NB4 (cell line): ENCODE measurements at places on chromosomes 2 and 18.

DNA sequence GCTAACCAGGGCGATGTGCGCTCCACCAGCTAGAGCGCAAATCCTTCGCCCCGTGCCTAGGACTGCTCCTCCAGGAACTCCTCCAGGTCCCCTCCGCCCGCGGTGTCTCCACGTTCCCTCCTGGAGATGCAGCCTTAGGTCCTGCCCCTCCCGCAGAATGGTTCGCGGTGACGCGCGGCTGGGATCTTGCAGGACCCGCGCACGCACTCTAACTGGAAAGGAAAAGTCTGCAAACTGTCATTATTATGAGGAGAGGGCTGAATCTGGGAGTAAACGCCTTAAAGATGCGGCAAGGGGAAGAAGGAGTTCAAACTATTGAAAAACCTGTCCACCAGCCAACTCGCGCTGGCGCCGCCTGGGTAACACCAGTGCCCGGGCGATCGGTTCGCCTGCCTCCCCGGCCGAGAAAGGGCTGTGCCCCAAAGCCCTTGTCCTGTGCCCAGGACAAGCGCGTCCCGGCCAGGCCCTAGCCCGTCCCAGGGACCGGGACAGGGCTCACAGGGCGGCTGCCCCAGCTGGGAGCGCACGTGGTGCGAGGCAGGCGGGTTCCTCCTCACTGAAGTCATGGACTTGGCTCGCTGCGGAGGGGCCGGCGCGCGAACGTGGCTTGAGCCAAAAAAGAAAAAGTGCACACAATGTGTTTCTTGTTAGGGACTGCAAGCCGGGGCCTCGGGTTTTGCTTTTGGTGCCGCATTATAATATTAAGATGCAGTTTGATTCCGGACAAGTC lies 5.5 kb upstream of the ID2 start:
- DNase-seq, result no peak

DNA sequence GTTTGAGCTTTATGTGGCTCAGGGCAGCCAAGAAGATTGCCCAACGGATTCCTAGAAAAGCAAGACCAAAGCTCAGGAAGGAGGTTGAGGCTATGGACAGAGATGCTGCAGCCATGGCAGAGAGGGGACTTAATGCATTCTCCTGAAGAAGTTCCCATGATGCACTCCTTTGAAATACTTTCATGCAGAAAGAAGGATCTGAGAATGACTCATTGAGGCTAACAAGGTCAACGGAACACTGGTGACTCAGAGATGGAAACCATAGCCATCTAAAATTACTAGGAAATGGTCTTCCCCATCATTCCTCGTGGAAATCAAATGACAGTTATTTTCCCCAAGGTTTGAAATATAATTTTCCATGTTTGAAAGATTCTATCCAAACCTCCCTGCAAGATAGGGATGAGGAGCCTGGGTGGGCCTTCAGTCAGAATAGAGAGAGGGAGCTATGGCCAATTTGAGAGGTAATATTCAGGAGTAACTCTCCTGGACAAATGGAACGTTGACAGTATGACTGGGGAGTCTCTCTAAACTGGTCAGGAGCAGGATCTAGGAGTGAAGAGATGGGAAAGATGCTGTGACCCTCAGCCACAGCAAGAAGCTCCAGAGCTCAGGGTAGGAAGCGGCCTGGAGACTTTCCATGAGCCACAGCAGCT lies 63.0 kb downstream of the REEP1 start:
- DNase-seq, result peak; percentile 27

DNA sequence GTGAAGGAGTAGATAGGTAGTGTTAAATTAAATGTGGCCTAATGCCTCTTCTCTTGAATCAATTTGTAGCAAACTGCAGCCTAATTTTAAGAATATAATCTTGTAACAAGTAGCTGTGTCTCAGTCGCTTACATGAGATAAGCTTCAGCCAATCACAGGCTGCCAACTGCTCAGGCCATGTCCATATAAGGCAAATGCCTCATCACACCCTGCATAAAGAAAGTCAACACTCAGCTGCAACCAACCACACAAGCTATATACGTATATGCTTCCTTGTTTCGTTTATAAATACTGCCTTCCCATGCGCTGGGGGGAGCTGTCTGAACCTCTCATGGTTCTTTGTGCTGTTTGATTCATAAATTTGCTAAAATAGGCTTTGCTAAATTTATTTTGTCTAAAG lies 476.3 kb downstream of the TRIB2 start:
- peak; percentile 67 for DNase-seq

GRCh38 chr2:45605116-45605515 lies 6.0 kb downstream of the SRBD1 start:
- no peak for DNase-seq

DNA sequence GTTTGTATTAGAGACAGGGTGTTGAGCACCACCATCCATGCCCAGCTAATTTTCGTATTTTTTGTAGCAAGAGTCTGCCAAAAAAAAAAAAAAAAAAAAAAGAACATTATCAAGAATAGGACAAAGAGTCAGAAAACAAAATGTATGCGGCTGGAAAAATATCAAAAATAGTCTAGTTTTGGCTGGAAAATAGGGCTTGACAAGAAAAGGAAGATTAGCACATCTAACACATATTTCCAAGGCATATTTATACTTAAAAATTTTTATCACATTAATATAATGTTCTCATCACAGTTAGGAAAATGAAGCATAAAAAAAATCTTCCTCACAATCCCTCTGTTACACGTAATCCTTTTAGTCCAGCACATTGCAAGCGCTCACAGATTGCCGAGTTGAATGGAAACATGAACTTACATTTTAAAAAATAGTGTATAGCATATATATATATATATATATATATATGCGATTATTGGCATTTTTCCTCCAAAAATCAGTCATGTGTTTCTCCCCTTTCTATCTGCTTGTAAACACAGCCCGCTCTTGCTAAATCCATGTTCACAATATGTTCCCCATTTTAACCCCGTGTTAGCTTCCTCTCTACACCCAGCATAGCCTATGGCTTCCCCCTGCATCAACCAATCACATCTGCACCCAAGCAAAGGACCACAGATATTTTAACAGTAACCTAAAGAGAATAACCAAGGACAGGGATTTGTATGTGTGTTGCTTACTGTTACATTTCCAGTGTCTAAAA lies 183.0 kb downstream of the AFF3 start:
- peak; percentile 12 for DNase-seq

- no peak for DNase-seq
Measured at GRCh38 chr2:118505436-118505835, 342.0 kb downstream of the EN1 start.

GRCh38 chr2:46010925-46011490 lies 286.2 kb upstream of the EPAS1 start:
- peak; percentile 54 for DNase-seq

DNA sequence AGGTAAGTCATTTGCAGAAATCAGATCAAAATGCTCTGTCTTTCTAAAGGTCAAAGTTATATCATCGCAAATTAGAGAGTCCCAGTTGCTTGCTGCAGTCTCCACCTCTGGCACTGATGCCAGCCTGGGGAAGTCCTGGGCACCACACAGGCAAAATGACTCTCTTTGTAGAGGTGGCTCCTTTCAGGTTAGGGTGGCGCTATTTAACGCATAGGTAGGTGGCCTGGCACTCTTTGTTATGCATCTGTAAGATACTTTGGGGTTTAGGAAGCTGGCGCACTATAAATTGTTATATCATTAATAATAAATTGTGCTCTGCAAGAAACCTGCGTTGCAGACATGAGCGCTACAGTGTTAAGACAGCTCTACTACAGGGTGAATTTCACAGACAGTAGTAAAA lies 268.5 kb downstream of the ICOS start:
- DNase-seq, result no peak

DNA sequence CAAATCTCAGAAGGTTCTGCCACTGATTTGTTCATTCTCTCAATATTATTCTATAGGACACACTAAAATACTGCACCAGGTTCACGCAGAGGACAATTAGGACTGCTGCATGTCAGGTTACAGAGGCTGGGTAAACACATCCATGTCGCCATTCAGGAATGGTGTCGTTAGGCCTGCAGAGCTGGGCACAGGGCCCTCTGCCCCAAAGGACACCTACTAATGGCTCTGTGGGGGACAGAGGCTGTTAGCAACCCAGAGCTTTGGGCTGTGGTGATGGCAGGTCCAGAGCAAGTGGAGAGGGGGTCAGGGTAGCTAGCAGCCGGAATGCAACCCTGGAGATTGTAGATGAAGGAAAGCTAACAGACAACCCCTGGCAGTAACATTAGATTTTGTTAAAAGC lies 115.9 kb downstream of the TTC32 start:
- no peak for DNase-seq

DNA sequence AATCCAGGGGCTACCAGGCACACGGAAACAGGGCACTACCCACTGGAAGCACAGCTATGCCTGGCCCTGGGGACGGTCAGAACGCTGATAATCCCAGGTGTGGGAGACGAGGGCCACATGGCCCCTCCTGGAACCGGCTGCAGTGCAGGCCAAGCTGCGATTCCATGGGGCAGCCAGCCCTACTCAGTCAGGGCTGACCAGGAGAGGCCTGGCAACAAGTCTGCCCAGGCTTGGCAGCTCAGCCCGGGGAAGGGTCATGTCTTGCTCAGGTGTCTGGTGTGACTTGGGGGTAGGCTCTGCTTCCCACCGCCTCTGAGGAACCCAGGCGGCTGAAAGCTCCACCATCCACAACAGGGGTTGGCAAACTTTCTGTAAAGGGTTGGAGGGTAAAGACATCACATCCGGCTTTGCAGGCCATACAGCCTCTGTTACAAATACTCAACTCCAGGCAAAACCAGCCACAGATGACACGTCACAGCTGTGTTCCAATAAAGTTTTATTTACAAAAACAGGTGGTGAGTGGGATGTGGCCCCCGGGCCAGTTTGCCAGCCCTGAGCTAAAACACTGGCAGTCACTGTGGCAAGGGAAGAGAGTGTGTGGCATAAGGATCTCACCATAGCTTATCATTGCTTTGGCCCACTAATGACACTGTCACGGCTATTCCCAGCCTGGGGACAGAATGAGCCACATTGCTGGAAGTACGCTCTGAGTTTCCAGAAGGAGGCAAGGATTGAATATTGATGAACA lies 85.2 kb downstream of the NDUFA10 start:
- no peak for DNase-seq

- no peak for DNase-seq
Measured at GRCh38 chr2:96950381-96951124, 35.8 kb downstream of the FAM178B start.

- no peak for DNase-seq
Measured at GRCh38 chr2:187462839-187463238, 14.8 kb upstream of the CALCRL start.

DNA sequence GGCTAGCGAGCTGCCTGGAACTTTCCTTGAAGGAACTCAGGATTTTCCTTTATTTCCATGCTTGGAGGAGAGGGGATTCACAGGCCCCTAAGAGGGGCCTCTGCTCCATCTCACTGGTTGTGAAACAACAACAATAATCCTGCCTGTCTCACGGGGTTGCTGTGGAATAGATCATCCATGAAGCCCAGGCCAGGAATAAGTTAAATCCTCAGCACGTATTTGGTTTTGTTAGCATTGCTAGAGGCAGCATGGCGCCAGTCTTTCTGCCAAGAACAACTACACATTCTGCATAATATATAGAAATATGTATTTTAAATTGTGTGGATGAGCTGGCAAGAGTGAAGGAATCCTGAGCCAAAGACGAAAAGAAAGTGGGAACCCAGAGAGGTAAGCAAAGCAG lies 80.8 kb upstream of the L3MBTL4 start:
- DNase-seq, result no peak

GRCh38 chr2:218368150-218368528 lies 11.5 kb downstream of the CATIP start:
- no peak for DNase-seq

- DNase-seq, result no peak
Measured at GRCh38 chr2:58137221-58137620, 90.6 kb downstream of the VRK2 start.

- DNase-seq, result no peak
Measured at GRCh38 chr2:63058144-63058920, 7.7 kb downstream of the OTX1 start.

DNA sequence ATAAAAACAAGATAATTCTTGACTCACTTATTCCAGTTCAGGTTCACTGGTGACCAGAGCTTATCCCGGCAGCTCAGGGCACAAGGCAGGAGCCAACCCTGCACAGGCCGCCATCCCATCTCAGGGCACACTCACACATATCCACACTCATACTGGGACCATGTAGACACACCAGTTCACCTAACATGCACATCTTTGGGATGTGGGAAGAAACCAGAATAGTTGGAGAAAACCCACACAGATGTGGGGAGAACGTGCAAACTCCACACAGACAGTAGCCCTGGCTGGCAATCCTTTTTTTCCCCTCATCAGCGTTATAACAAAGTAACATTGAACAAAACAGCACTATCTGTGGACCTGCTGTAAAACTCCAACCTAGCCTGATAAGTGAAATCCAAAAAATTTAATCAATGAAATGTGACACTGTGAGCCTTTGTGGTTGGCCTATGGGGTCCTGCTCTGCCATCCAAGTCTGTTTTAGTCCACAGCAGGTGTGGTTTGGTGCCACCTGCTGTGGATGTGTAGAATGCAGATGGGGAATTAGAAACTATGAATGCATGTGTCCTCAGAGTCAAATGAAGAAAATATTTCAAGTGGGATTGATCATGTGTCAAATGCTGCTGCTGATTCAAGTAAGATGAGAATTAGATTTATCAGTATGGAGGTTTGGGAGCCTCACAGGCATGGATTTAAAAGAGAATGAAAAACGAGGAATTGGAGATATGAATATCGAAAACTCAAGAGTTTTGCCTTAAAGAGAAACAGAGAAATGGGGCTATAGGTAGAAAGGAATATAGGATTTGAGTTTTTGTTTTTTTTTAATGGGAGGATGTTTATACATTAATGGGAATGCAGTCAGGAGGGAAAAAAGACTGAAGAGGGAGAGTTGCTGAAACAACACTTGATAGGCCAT lies 47.0 kb downstream of the UGP2 start:
- DNase-seq, result peak; percentile 63

DNA sequence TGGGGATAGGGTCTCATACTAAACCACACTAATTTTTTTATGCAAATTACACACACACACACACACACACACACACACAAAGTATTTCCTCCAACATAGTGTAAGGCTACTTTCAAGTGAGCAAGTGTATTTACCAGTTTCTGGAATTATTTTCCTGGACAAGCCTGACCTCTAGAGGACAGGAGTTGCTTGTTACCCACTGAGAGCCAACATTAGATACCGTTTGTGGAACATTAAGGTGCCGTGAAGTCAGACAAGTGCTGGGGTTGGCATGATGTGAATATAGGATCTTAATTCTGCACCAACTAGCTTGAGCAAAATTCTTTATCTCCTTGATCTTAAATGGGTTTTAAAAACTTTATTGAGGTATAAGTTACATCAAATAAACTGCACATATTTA lies 39.3 kb upstream of the SERPINB2 start:
- DNase-seq, result peak; percentile 77

GRCh38 chr2:141001750-141002149 lies 1129.1 kb downstream of the LRP1B start:
- DNase-seq, result no peak

DNA sequence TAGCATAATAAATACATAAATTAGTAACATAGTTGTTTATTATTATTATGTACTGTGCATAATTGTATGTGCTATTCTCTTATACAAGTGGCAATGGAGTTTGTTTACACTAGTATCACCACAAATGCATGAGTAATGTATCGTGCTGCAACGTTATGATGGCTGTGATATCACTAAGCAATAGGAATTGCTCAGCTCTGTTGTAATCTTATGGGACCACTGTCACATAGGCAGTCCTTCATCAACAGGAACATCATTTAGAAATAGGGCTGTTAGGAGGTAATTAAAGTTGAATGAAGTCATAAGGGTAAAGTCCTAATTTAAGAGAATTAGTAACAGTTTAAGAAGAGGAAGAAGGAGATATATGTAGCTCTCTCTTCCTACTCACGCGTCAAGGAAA lies 33.8 kb downstream of the TEX51 start:
- DNase-seq, result no peak

- no peak for DNase-seq
Measured at GRCh38 chr2:156158808-156159207, 173.7 kb downstream of the NR4A2 start.
